Activated CD4-positive, alpha-beta T cell treated with anti-CD3 and anti-CD28 coated beads, Interleukin-2, amount 50 U/mL, for 1 hour (primary cell): ENCODE measurements at places on chromosomes 5 and 9.

- DNase-seq, result no peak
Measured at GRCh38 chr5:124087752-124088151, 575.8 kb downstream of the CSNK1G3 start.

DNA sequence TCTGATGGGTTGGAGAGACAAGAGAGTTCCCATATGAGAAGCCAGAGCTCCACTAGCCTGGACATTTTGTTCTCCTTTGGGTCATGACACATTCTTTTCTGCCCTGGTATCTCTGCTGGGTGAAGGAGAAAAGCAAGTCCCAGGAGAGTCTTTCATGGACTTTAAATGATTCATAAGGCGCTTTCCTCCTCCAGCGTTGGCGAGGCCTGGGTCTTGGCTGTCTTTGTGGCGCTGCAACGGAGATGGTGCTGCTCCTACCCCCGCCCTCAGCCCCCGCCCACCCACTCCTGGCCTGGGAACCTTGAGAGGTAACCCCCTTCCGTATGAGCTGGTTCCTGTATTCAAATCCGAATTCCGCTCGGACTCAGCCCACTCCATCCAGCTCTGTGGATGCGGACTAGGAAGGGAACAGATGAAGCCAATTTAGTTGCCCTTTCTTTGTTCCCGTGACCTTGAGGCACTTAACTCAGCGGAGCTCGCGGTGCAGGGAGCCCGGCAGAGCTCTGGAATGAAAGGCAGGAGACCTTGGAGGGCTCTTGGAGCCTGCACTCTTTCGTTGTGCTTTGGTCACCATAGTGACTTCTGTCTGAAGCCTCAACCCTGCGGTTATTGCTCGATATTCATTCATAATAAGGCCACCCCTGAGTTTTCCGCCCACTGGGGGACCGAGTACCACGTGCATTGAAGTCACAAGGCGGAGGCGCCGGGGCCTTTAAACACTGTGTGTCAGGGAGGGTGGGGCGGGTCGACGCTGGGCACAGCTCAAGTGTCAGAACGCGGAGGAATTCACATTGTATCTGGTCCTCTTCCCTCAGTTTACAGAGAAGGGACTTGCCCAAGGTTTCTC, 14.0 kb upstream of the PWWP2A start:
- no peak for DNase-seq

DNA sequence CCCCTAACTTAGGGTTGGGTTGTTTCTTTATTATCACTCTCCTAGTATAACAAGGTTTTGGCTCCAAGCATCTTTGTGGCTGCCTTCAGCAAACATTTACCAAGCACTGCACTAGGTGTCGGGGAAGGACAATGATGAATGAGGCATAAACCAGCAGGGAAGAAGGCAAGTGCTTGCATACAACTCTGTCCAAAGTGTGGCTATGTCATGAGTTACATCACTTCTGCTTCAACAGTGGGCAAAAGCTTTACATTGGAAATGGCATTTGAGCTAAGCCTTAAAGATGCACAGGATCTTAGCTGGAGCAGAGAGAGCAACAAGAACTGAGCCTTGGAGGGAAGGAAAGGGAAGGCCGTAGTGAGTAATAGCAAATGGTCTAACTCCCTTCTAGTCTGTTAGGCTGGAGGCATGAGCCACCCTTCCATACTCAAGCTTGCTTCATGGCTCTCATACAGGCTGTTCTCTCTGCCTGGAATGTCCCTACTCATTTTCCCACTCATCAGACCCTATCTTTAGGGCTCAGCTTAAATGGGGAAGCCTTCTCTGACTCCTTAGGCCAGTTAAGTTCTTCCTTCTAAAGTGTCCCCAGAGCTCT, 121.8 kb downstream of the SEMA6A start:
- DNase-seq, result no peak

GRCh38 chr9:80070071-80070742, 498.4 kb downstream of the TLE4 start:
- DNase-seq, result no peak

GRCh38 chr5:37355161-37355560, 15.7 kb downstream of the NUP155 start:
- no peak for DNase-seq

DNA sequence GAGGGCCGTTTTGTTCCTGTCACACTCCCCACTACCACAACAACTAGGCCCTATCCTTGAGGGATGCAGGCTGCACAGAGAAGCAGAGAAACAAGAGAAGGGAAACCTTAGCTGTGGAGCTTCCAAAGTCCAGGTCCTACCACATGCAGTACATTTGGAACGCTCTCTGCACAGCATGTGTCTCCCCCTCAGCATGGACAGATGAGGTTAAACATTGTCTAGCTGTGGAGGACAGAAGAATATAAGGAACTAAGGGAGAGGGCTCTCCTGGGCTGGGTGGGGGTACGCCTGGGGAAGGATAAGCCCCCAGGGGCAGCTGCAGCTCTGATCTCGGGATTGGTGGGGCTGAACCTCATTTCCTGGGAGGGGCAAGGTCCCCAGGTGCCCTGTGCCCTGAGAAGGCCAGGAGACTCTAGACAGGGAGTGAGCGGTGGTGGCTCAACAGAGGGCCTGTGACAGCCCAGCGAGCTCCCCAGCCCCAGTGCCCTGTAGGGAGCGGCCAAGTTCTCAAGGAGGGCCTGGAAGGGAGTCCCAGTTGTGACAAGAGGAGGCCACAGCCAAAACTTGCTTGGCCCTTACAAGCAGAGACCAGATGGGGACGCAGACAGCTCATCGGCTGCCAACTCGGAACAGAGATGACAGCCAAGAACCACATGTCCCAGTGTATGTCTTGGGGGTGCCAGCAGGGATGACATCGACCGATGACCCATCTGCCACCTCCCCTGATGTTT, 30.1 kb downstream of the TSPAN17 start:
- DNase-seq, result no peak

DNA sequence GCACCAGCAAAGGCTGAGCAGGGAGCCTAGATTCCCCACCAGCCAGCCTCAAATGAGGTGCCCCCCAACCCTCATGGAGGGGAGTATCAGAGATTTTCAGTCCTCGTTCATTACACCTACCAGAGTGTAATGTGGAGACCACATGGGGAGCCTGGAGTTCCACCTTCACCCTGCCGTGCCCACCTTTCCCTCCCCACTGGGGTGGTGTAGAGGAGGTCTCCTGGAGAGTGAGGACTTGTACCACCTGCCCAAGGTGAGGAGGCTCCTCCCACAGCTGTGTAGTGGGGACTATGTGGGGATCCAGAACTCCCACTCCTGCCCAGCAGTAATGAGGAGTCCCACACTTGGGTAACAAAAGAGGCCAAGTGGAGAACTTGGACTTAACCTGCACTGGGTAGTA, 221.8 kb downstream of the SAXO1 start:
- no peak for DNase-seq

DNA sequence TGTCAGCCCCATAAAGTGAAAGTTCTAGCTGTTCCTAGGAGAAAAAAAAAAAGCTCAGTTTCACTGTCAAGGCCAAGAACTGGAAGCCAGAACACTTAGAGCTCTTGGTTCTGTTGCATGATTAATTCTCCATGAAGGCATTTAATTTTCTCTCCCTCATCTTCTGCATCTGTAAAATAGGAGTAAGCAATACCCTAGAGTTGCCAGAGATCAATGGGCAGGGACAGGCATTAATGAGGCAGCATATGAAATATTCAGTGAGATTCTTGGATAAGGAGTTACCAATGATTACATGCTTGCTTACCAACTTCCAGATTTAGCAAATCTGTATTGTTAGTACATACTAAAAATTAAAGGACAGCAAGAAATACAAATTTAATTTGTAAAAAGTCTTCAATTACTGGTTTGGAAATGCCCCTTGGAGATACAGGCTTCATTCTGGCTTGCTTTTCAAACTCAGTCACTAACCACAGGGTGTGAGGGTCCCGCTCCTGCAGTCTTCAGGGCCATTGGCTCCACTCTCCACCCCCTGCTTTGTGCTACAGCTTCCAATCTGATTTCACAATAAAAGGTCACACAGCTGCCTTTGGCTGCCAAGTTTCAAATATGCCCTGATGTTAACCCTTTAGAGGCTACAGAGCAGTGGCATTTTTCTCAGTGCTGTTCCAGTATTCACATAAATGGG, 624.6 kb downstream of the BNC2 start:
- DNase-seq, result no peak

DNA sequence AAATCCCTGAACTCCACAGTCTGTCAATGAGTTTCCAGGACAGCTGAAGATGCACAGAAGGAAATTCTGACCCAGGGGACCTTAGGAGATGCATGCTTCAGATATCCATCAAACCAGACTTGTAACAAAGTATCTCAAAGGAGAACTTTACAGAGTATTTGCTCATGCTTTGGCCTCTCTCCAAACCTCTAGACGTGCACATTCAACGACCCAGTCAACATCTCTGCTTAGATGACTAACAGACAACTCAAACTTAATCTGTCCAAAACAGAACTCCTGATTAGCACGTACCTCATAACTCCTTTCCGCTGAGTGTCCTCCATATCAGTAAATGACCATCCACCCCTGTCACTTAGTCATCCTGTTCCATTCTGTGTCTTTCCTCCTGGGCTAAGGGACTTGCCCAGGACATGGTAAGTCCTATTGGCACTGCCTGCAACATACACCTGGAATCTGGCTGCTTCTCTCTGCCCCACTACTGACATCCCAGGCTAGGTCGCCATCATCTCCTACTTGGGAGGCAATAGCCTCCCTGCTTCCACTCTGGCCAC, 107.4 kb downstream of the LMNB1 start:
- no peak for DNase-seq
